ENCODE measurements at places on chromosomes 7 and 10. TPM values are rescaled to one million over a fixed set of nuclear protein-coding genes. Genes with fewer than 3 reads are reported as not detected.

DNA sequence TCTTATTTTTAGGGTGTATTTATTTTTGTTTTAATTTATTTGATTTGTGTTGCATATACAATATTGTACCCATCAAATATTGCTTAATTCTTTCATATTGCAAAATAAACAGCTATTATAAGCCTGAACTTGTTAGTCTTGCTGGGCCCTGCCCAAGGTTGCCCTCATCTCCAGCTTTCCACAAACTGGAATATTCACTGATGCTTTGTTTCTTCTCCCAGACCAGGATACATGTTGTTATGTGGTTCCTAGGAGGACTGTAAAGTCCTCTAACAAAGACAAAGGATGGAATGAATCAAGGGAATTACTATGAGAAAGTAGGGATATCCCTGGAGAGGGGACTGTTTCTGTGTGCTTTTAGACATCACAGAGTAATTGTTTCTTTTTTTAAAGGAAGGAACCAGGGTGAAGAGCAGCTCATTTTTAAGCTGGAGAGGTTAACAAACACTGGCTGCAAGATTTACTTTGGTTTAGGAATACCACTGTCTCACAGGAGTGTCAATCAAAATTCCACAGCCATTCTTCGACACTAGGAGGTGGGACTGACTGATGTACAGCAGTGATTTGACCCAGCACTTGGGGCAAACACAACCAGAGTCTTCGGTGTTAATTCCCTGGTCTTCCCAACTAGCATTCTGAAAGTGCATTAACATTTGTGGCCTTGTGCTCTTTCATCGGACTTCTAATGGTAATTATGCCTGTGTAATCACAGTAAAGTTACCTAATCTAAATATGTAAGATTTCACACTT, 14.8 kb upstream of the CD36 start:
- DNase-seq, result no peak
- no peaks in the 10 kb centered on the region for H3K36me3 ChIP-seq
- no peaks in the 10 kb centered on the region for H3K27me3 ChIP-seq
- H3K4me3 ChIP-seq, result no peak overlapping the region
- no peak overlapping the region for H3K27ac ChIP-seq

- no peaks in the 10 kb centered on the region for H3K4me1 ChIP-seq
- no peak overlapping the region for H3K27ac ChIP-seq
- DNase-seq, result no peak
- no peaks in the 10 kb centered on the region for H3K27me3 ChIP-seq
These were observed 48.8 kb downstream of the ARHGAP22 start for GRCh38 chr10:48556065-48556464.

DNA sequence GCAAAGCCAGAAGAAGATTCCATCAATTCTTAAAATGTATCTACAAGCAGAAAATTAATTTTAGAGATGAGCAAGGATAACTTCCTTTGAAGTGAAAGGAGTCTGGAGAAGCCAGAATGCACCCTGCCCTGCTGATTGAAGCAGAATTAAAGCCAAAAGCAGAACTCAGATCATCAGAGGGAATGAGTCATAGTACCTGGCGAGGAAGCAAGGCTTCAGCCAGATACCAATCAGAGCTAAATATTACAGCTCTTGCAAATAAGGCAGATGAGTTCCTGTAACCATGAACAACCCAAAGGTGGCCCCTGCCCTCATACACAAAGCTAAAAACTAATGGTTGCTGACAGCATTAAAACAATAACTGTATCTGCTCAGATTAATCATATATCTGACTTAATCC, 10.4 kb downstream of the HTR7 start:
- no peaks in the 10 kb centered on the region for H3K4me1 ChIP-seq
- H3K36me3 ChIP-seq, result no peaks in the 10 kb centered on the region
- H3K4me3 ChIP-seq, result no peak overlapping the region
- H3K27ac ChIP-seq, result no peak overlapping the region
- no peak for DNase-seq

GRCh38 chr7:96823274-96823673, 113.6 kb upstream of the SEM1 start:
- no peaks in the 10 kb centered on the region for H3K27me3 ChIP-seq
- no peak for DNase-seq
- no peak overlapping the region for H3K27ac ChIP-seq
- no peaks in the 10 kb centered on the region for H3K4me1 ChIP-seq

DNA sequence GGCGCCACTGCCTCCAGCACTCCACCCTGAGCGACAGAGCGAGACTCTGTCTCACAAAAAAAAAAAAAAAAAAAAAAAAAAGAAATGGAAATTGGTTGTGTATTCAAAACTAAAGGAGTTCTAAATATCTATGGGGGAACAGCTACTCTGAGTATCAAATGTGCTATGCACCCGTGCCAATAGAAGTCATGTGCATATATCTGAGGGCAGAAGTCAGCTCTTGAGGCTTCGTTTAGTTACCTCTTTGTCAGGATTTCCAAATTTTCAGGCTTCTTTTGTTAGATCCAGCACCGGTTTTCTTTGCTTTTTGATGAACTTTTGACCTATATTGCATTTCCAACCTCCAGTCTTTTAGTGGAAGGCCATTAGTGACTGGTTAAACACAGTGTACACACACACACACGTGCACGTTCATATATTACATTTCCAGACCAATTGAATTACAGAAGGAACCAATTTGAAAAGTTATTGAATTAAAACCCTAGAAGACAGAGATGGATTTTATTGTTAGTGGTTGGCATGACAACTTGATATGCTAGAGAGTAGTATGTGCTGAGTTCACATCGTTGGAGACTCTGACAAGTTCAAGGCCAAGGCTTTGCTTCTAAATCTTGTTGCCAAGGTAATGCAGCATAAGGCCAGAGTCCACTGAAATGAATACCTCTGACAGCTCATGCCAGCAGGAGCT, 33.1 kb upstream of the ADD3 start:
- H3K27me3 ChIP-seq, result no peaks in the 10 kb centered on the region
- DNase-seq, result no peak
- H3K36me3 ChIP-seq, result no peaks in the 10 kb centered on the region
- H3K4me1 ChIP-seq, result peaks cover 2% of the 10 kb centered on the region
- H3K27ac ChIP-seq, result no peak overlapping the region
- no peak overlapping the region for H3K4me3 ChIP-seq

DNA sequence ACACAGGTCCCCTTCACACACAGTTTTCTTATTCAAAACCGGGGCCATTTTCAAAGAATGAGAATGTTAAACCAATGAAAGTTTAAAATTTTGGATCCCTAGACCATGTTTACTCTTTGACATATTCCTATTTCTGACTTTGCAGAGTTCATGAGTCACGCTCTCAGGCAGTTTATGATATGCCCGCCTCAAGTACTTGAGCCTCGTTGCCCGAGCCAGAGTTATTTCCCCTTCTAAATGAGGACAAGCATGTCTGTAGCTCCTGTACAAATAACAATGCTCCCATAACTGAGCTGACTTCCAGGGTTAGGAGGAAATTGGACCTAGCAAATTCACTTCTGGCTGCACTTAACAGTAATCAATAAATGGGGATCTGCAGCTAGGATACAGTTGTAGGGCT, 87.9 kb upstream of the PDE1C start:
- H3K4me1 ChIP-seq, result no peaks in the 10 kb centered on the region
- no peaks in the 10 kb centered on the region for H3K36me3 ChIP-seq
- no peaks in the 10 kb centered on the region for H3K27me3 ChIP-seq
- no peak overlapping the region for H3K4me3 ChIP-seq
- H3K27ac ChIP-seq, result no peak overlapping the region
- DNase-seq, result no peak

- no peaks in the 10 kb centered on the region for H3K27me3 ChIP-seq
- peaks cover 3% of the 10 kb centered on the region for H3K36me3 ChIP-seq
- H3K4me3 ChIP-seq, result no peak overlapping the region
- H3K27ac ChIP-seq, result no peak overlapping the region
- DNase-seq, result no peak
- no peaks in the 10 kb centered on the region for H3K4me1 ChIP-seq
These were observed 140.5 kb downstream of the PRKAG2 start for GRCh38 chr7:151736403-151736909.

DNA sequence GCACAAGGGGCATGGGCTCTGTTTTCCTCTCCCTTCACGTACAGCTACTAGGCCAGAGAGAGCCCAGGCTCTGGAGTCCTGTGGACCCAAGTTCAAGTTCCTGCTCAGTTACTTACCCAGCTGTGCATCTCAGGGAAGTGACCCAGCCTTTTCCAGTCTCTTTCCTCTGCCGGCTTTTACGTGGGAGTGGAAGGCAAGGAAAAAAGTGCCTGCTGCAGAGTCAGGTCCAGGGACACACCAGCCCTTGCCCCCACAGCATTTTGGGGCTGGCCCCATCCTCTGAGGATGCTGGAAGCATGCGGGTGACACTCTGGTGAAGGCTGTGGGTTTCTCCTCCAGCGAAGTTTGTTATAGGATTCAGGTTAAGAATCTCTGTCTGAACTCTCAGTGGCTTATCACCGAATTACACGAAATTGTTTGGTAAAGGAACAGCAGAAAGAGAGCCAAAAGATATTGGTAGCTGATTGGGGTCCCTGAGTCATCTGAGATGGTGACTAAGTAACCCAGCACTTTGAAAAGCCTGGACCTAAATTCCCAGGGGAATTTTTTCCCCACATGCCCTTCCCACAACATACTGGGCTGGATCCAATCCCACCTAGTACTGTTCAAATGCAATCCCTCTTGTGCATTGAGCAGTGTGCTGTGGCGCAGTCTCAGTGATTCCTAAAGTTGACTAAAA, 424.3 kb downstream of the RPS24 start:
- H3K27me3 ChIP-seq, result peaks cover 28% of the 10 kb centered on the region

GRCh38 chr7:103325744-103326143, 18.8 kb downstream of the DNAJC2 start:
- no peak overlapping the region for H3K4me3 ChIP-seq
- peaks cover 4% of the 10 kb centered on the region for H3K36me3 ChIP-seq
- DNase-seq, result no peak
- H3K27me3 ChIP-seq, result no peaks in the 10 kb centered on the region
- no peaks in the 10 kb centered on the region for H3K4me1 ChIP-seq

DNA sequence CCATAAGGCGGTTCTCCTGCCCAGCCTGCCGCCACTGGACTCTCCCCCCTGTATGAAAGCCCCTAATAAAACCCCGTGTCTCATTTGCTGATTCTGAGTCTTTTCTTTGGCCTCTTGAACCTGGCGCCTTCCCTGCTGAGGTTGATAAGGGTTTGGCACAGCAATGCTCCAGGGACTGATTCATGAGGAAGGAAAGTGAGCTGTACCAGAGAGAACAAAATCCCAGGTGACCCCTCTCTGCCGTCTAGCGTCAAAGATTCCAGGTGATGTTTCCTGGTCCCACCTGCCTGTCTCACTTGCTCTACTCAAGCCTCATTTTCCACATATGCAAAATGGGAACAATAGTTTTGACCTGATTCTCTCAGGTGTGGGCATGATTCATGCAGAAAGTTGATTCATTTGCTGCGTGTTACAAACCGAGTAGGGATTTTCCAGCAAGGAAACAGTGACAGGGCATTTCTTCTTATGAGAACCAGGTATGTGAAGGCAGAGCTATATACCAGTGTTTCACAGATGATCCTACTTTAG, 730.6 kb upstream of the IGFBP3 start:
- H3K4me3 ChIP-seq, result no peak overlapping the region
- no peak for DNase-seq
- no peaks in the 10 kb centered on the region for H3K27me3 ChIP-seq
- H3K36me3 ChIP-seq, result no peaks in the 10 kb centered on the region
- no peak overlapping the region for H3K27ac ChIP-seq

GRCh38 chr7:149085866-149086265, 4.7 kb downstream of the ZNF786 start:
- H3K27ac ChIP-seq, result no peak overlapping the region
- H3K36me3 ChIP-seq, result no peaks in the 10 kb centered on the region
- H3K4me1 ChIP-seq, result peaks cover 18% of the 10 kb centered on the region
- DNase-seq, result no peak
- no peaks in the 10 kb centered on the region for H3K27me3 ChIP-seq
- no peak overlapping the region for H3K4me3 ChIP-seq

DNA sequence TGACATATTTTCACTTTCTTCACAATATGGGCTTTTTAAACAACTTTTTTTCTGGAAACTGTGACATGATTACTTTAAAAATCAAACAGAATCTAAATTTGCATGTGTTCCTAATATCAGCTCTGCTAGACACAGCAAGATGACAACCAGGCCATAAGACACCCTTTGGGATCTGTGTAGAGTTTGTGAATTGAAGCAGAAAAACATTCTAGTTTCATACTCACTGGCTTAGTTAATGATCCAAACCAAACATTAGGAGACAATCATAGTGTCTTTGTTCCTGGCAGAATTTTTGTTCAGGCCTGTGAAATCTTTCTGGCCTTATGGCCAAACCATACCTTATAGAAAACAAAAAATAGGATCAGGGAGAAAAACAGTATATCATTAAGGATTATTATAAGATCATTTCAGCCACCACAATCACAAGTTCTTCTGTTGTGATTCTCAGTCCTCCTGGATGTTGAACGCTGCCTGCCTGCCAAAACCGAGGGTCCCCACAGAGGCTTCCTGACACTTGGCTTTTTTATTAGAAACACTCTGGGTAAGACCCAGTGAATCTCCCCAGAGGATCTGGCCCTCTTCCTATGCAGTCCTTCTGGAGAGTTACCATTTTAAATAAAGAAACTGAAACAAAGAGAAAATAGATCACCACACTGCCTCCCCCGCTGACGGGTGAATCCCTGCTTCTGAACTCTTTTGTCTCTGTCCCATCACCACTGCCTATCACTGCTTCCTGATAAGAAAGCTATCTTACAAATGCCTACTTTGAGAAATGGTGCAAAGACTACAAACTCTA, 79.2 kb upstream of the PPP1R3C start:
- no peaks in the 10 kb centered on the region for H3K27me3 ChIP-seq
- no peaks in the 10 kb centered on the region for H3K4me1 ChIP-seq
- no peak overlapping the region for H3K27ac ChIP-seq
- DNase-seq, result no peak
- no peak overlapping the region for H3K4me3 ChIP-seq

GRCh38 chr10:26486990-26487850, 49.1 kb downstream of the APBB1IP start:
- H3K4me3 ChIP-seq, result peak overlapping the region; percentile 1
- H3K4me1 ChIP-seq, result peaks cover 61% of the 10 kb centered on the region
- peak; percentile 55 for DNase-seq
- peak overlapping the region; percentile 91 for H3K27ac ChIP-seq
- H3K36me3 ChIP-seq, result no peaks in the 10 kb centered on the region

DNA sequence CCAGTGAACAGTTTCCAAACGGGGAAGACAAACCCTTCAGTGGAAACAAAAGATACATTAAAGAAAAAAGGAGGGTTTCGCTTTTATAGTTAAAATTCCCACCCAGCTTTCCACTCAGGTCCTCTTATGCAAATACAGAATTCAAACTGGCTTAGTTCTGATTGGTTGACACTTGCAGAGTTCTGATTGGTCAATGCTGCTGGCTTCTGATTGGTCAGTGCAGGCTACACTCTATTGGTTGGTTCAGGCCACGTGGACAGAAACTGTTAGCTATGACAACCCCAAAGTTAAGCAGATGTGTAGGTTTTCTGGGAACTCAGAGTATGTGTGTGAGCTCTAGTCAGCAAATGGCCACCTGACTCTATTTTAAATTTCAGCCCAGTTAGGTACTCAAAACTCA, 80.0 kb downstream of the FBXL13 start:
- no peak overlapping the region for H3K4me3 ChIP-seq
- no peak for DNase-seq
- H3K36me3 ChIP-seq, result no peaks in the 10 kb centered on the region
- H3K4me1 ChIP-seq, result no peaks in the 10 kb centered on the region

Gene TAS2R3
- 4.2 TPM for total RNA-seq

Gene AFAP1L2
- total RNA-seq, result 3.8 TPM

Gene SYNPO2L
- total RNA-seq, result not detected
